ENCODE measurements at places on chromosomes 3 and 15. TPM values are rescaled to one million over a fixed set of nuclear protein-coding genes. Genes with fewer than 3 reads are reported as not detected.

The GOLGA6L4 gene
- total RNA-seq = 5.3 TPM

DNA sequence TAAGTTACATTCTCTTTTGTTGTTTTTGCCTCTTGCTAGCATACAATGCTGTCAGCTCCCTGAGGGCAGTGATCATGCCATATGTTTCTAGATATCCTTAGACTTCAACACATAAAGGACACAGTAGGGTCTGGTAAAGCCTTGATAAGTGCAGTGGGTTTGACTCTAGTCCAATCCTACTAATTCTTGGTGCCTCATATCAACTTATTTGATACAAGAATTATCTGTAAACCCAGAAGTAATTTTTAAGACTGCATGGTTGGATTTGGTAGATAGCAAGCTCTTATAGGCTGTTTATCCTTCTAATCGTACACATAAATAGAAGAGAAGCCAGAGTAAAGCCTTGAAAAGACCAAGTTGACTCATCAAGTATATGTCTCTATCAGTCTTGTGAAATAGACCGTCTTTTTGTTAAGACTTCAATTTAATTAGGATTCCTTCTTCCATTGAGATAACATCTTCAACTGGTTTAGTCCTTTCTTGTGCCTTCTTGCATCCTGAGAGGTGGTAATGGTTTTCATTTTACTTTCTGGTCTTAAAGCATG lies 265.6 kb upstream of the CDIN1 start:
- H3K27ac ChIP-seq = no peak overlapping the region
- H3K36me3 ChIP-seq = no peaks in the 10 kb centered on the region
- no peak overlapping the region for H3K4me3 ChIP-seq

DNA sequence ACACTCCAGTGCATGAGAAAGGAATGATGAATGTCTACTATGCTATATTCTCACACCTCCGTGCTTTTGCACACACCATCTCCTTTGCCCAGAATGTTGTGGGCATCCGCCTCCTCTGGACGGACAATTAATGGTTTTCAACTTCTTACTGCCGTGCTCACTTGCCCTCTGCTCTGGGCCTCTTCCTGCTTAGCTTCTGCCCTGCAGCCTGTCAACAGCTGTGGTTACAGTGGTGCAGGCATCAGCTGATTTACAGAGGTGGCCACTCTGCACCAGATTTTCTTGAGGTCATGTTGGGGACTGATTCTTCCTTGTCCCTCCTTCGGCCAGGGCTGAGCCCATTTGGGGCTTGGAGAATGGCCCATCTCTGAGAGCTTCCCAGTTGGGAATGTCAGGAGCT lies 56.5 kb upstream of the TMEM115 start:
- H3K27me3 ChIP-seq = no peaks in the 10 kb centered on the region
- no peaks in the 10 kb centered on the region for H3K4me1 ChIP-seq
- no peak overlapping the region for H3K4me3 ChIP-seq
- no peak overlapping the region for H3K27ac ChIP-seq
- DNase-seq = no peak
- H3K36me3 ChIP-seq = no peaks in the 10 kb centered on the region

DNA sequence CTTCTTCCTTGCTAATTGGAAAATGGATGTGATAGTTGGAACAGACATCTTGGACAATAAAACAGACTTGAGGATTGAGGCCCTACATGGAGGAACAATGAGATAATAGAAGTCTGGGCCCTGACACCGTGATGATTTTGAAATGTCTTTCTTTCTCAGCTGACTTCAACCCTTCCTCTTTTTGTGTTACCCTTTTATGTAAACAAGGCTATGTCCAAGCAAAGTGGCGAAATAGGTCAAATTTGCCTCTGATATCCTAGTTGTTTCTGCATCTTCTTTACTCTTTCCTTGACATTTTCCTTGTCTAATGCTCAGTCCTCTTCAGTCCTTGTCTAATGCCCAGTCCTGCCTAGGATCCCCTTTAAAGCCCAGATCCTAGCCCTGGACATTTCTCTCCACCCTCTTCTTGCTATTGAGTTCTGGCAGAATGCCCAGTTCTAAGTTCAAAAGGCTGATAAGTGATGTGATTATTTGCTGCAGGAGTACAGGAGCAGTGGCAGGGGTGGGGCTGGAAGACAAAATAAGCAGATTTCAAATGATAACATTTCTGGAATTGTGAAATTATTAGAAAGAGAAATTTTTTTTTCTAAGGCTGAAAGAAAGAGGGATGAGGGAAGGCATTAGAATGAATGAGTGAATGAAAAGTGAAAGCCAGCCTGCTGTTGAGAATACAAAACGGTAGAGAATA lies 6.5 kb upstream of the VPS8 start:
- no peak overlapping the region for H3K27ac ChIP-seq
- H3K36me3 ChIP-seq = no peaks in the 10 kb centered on the region
- H3K4me1 ChIP-seq = no peaks in the 10 kb centered on the region
- H3K4me3 ChIP-seq = no peak overlapping the region

DNA sequence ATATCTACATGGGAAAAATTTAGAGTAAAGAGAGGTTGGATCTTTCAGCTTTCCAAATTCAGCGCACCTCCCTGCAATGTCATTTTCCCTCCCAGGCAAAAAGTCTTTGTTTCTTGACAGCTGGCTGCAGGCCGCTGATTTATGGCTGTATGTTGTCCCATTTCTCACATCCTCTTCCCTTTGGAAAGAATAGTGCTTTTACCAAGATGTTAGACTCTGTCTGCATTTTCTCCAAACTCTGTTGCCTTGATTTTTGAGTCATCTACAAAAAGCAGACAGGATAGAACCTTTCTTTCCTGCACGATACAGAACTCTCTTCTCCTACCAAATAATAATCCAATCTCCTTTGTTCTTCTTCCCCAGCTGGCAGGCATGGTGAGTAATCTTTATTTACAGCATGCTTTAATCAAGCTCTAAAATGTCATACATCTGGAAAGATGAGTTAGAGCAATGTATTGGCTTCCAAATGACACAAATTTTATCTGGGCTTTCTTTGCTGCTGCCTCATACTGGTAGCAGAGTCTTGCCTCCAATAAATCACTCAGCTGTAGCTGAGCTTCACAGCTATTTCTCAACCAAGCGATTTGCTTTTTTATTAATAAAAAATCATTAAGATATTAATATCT lies 101.9 kb downstream of the PIK3R4 start:
- no peak overlapping the region for H3K4me3 ChIP-seq
- no peaks in the 10 kb centered on the region for H3K36me3 ChIP-seq
- H3K4me1 ChIP-seq = no peaks in the 10 kb centered on the region

GRCh38 chr3:61808526-61808925 lies 247.2 kb downstream of the PTPRG start:
- H3K36me3 ChIP-seq = no peaks in the 10 kb centered on the region
- no peaks in the 10 kb centered on the region for H3K4me1 ChIP-seq
- no peak overlapping the region for H3K4me3 ChIP-seq
- DNase-seq = peak; percentile 24

DNA sequence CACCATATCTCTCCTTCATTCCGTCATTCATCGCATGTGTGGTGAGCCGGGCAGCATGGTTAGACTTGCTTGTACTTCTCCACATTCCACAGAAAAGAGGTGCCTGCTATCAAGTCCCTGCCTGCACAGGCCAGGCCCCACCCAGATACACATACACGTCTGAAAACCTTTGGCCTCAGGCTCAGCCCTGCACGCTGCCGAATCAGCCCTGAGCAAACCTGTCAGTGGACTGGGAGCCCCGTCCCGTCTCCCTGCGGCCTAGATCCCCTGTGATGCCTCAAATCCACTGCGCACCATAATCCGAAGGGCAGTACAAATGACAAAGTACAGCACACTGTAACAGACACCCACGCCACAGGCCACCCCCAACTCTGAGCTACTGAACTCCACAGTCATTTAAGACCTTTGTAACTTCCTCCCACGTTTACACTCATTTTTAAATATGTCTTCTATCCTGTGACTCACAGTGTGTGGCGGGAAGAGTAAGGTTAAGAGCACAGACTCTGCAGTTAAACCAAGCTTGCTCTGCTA lies 67.1 kb downstream of the MB21D2 start:
- H3K36me3 ChIP-seq = no peaks in the 10 kb centered on the region
- H3K4me3 ChIP-seq = no peak overlapping the region
- H3K27me3 ChIP-seq = no peaks in the 10 kb centered on the region
- peaks cover 3% of the 10 kb centered on the region for H3K4me1 ChIP-seq
- DNase-seq = peak; percentile 20

The GASK1A gene
- 20.5 TPM for total RNA-seq

The SCAMP5 gene
- total RNA-seq = 4.5 TPM

The CHRM5 gene
- total RNA-seq = not detected

GRCh38 chr15:72146934-72147333 lies 28.7 kb downstream of the SENP8 start:
- DNase-seq = no peak
- no peaks in the 10 kb centered on the region for H3K4me1 ChIP-seq
- no peak overlapping the region for H3K27ac ChIP-seq

- H3K27me3 ChIP-seq = no peaks in the 10 kb centered on the region
- no peak overlapping the region for H3K27ac ChIP-seq
Observed at GRCh38 chr3:188672840-188673239, 498.9 kb upstream of the TPRG1 start.

- peaks cover 3% of the 10 kb centered on the region for H3K4me1 ChIP-seq
- H3K27me3 ChIP-seq = no peaks in the 10 kb centered on the region
- H3K27ac ChIP-seq = no peak overlapping the region
- DNase-seq = no peak
- no peak overlapping the region for H3K4me3 ChIP-seq
Observed at GRCh38 chr15:77627067-77627466, 5.6 kb downstream of the LINGO1 start.

GRCh38 chr3:41717641-41718040 lies 244.3 kb downstream of the ULK4 start:
- H3K36me3 ChIP-seq = no peaks in the 10 kb centered on the region
- DNase-seq = no peak
- no peaks in the 10 kb centered on the region for H3K4me1 ChIP-seq
- H3K27ac ChIP-seq = no peak overlapping the region

GRCh38 chr15:92288755-92289154 lies 104.9 kb upstream of the ST8SIA2 start:
- DNase-seq = no peak
- no peak overlapping the region for H3K27ac ChIP-seq
- peaks cover 3% of the 10 kb centered on the region for H3K27me3 ChIP-seq
- no peaks in the 10 kb centered on the region for H3K4me1 ChIP-seq
- no peak overlapping the region for H3K4me3 ChIP-seq

The FAH gene
- total RNA-seq = 50.9 TPM

DNA sequence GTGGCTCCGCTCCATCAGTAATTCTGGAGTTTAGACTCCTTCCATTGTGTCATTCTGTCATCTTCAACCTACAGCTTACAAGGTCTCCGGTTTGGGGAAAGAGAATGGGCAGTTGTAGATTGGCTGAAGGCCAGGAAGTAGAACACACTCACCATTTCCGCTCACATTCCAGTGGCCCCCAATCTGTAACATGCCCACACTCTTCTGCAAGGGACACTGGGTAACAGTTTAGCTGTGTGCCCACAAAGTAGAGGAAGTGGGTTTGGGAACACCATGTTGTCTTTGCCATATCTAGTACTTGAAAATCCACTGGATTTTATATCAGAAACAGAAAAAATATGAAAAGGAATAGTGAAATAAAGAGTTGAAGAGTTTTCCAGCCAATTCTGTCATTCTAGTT lies 153.5 kb downstream of the SV2B start:
- H3K27ac ChIP-seq = no peak overlapping the region
- no peaks in the 10 kb centered on the region for H3K27me3 ChIP-seq
- H3K36me3 ChIP-seq = no peaks in the 10 kb centered on the region
- no peak overlapping the region for H3K4me3 ChIP-seq

DNA sequence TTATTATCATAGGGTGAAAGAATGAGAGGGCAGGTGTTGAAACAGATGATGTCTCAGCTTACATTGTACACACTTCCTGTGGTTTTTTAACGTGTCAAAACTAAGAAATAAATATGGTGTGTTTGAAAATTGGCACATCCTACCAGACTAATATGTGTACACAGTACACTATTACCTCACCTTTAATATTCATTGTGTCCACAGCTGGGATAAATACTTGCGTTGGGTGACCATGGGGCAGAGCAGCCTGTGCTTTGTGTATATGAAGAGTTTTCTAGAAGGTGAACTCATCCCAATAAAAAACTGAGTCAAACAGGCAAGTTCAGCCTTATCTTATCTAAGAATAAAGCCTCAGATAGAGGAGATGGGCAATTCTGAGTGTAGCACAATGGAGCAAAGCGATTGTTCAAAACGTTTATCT lies 17.3 kb downstream of the SUCNR1 start:
- no peaks in the 10 kb centered on the region for H3K4me1 ChIP-seq
- no peak overlapping the region for H3K27ac ChIP-seq
- no peak overlapping the region for H3K4me3 ChIP-seq
- no peaks in the 10 kb centered on the region for H3K27me3 ChIP-seq

- DNase-seq = peak; percentile 93
- H3K36me3 ChIP-seq = no peaks in the 10 kb centered on the region
- H3K27me3 ChIP-seq = no peaks in the 10 kb centered on the region
- H3K27ac ChIP-seq = peak overlapping the region; percentile 93
- peak overlapping the region; percentile 74 for H3K4me3 ChIP-seq
Observed at GRCh38 chr3:159765030-159765859, 223.4 kb upstream of the IL12A start.

The B2M gene
- total RNA-seq = 2,658 TPM

All from breast epithelium (tissue), 4 donors.